Stimulated activated CD8-positive, alpha-beta memory T cell treated with anti-CD3 and anti-CD28 coated beads, Interleukin-4, amount 100 ng/mL, for 4 hours (primary cell): ENCODE measurements at places on chromosomes 12 and 14.

DNA sequence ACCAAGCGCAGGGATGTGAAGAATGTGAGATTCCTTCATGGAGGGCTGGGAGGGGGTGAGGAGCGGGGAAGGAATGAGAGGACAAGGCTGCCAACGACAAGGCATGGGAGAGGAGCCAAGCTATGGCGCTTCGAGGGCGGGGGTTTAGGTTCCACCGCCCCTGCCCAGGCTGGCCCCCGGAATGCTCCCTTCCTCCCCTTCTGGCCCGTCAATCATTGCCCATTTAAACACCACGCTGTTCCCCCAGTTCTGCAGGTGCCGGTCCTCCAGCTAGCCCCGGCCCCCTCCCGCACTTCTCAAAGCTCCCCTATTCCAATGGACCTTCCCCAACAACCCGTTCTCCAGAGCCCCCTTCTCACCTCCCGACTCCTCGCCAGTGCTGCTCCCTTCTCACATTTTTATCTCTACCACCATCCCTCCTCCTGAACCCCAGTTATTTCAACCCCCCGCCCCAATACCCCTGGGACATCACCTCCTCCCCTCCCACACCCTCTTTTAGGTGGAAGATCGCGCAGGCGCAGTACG is 428 bp downstream of the RNF41 start:
- DNase-seq = no peak

- no peak for DNase-seq
Observed at GRCh38 chr14:73714656-73715081, 485 bp upstream of the PNMA1 start.

- DNase-seq = no peak
Observed at GRCh38 chr14:56081139-56081538, 37.1 kb upstream of the PELI2 start.

GRCh38 chr14:54622192-54622958 is 55.4 kb downstream of the SAMD4A start:
- DNase-seq = no peak

DNA sequence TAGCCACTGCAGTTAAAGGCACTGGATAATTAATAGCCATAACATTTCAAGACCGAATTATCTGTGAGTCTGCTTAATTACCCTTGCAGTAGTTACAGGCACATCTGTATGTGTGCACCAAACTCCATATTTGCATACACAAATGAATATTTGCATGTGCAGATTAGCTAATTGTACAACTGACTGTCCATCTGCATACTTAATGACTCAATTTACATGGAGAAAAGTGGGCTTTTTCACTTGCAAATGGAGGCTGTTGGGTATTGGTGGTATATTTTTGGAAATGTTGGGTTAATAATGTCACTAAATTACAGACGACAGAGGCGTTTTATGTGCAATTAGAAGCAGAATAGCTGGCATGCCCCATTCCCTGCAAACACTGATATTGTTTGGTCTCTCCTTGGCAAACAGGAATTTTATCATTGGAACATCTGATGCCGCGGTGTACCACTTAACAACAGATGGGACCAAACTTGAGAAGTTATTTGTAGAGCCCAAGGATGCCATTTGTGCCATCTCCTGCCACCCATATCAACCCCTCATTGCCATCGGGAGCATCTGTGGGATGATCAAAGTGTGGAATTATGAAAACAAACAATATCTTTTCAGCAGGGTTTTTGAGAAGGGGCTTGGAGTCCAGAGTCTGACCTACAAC is 39.6 kb downstream of the CFAP251 start:
- no peak for DNase-seq

GRCh38 chr12:85639834-85640233 is 196.4 kb downstream of the RASSF9 start:
- DNase-seq = no peak

- no peak for DNase-seq
Observed at GRCh38 chr12:124532331-124532750, 35.1 kb downstream of the NCOR2 start.

DNA sequence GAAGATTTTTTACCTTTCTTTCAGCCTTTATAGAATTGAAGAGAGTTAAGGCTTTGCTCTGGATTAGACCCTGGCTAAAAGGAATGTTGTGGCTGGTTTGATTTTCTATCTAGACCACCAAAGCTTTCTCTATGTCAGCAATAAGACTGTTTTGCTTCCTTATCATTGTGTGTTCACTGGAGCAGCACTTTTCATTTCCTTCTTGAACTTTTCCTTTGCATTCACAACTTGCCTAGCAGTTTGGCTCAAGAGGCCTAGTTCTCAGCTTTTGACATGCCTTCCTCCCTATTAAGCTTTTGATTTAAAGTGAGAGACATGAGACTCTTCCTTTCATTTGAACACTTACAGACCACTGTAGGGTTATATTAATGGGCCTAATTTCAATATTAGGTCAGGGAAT is 64.1 kb upstream of the USP15 start:
- no peak for DNase-seq

GRCh38 chr14:50025776-50026175 is 90.6 kb downstream of the VCPKMT start:
- no peak for DNase-seq

- no peak for DNase-seq
Observed at GRCh38 chr12:10968765-10969456, 17.8 kb downstream of the TAS2R50 start.

- no peak for DNase-seq
Observed at GRCh38 chr12:27335364-27336281, 3.0 kb downstream of the BMAL2 start.

- DNase-seq = no peak
Observed at GRCh38 chr14:65027127-65027799, 40.6 kb downstream of the FNTB start.

DNA sequence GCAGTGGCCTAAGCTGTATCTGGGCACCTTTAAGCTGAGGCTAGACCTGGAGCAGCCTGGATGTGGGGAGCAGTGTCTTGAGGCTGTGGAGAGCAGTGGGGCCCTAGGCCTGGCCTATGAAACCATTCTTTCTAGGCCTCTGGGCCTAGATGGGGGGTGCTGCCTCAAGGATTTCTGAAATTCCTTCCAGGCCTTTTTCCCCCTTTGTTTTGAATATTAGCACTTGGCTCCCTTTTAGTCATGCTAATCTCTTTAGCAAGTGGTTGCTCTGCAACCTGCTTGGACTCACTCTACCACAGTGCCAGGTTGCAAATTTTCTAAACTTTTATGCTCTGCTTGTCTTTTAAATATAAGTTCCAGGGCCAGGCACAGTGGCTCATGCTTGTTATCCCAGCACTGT is 41.6 kb upstream of the RFX4 start:
- DNase-seq = no peak

GRCh38 chr14:68672609-68673285 is 120.1 kb downstream of the ZFP36L1 start:
- no peak for DNase-seq

DNA sequence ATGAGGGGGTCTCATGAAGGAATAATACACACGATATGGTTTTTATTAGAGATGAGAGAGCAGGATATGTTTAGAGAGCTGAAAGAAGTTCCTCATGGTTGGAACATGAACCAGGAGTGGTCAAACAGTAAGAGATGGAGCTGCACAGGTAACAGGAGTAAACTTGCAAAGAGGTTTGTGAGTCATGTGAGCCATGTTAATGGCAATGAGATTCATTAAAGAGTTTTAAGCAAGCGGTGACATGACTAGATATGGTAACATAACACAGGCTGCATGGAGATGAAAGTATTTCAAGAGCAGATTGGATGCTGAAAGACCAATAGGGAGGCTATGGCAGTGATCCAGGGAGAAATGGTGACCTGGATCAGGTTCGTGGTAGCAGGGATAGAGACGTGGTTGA is 62.6 kb upstream of the SSTR1 start:
- DNase-seq = no peak

- DNase-seq = no peak
Observed at GRCh38 chr12:43988838-43989560, 153.1 kb downstream of the TMEM117 start.

DNA sequence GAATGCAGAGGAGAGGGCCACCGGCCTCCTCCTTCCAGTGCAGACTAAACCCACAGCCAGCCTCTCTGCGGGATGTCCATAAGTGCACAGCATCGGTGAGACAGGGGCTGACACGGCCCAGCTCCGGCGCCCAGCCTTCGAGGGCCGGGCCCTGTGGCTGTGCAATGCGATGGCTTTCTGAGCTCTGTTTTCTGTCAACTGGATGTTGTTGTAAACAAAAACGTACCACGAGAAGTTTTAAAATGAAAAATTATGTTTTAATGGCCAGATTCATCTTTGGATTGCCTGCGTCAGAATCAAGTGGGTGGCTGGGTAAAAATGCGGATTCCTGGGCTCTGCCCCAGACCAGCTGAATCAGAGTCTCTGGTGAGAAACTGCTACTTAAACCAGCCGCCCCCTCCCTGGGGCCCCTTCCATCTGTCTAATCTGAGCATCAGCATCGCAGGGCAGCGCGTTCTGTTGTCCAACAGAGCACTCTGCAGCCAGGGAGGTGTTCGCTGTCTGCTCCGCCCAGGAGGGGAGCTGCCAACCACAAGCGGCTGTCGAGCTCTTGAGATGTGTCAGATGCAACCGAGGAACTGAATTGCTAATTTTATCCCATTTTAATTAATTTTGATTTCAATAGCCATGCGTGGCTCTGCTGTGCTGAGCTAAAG is 133.4 kb downstream of the RFLNA start:
- no peak for DNase-seq

GRCh38 chr12:14577344-14577743 is 9.7 kb upstream of the PLBD1 start:
- DNase-seq = no peak

DNA sequence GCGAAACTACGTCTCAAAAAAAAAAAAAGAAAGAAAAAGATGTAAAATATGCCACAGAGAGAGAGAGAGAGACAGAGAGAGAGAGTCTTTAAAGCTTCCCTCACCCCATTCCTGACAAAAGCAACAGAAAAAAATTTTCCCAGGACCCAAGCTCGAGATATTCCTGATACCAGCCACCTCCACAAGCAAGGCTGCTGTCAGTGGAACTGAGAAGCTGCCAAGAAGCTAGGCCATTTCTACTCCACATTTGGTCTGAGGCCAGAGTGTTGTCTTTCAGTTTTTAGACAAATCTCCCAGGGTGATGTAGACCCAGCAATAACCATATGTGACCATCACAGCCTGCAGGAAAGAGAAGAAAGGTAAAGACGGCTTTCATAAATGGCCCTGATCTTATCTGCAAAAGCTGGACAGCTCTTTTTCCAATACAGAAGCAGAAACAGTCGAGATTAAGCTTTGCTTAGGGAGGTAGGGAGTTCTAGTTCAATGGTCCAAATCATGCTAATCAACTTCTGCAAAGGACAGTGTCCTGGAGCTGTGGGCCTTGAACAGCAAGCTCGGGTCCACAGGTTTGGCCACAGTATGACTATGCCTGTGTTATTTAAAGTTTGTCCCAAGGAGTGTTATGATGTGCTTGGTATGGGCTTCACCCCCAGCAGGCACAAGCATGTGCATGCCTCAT is 130.3 kb upstream of the NUDT4 start:
- DNase-seq = no peak

DNA sequence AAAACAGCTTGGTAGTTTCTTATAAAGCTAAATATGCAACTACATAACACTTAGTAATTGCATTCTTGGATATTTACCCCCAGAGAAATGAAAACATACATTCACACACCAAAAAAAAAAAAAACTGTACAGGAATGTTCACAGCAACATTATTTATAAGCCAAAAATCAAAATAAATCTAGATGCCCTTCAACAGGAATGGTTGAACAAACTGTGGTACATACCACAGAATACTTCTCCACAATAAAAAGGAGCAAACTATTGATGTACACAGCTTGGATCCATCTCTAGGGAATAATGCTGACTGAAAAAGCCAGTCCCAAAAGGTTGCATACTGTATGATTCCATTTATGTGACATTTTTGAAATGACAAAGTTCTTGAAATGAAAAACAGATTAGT is 62.1 kb upstream of the SLC38A4 start:
- DNase-seq = no peak

GRCh38 chr12:1738446-1738845 is 47.6 kb downstream of the ADIPOR2 start:
- no peak for DNase-seq

DNA sequence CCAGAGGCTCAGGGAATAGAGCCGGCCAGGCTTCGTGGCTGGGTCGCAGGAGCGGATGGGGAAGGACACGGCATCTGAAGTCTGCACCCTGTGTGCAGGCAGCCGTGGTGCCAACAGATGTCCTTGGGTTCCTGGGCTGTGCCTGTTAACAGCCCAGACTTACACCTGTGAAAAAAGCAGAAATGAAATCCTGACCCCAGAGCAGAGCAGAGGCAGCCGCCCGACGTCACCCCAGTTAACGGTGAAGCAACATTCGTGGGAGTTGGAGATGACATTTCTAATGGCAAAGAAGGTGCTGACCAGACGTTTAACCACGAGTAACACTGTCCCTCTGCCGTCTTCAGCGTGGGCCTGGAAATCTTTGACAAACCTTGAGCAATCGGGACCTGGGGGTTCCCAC is 200.3 kb upstream of the DIO3 start:
- no peak for DNase-seq
